ENCODE measurements at places on chromosomes 2 and 18.

DNA sequence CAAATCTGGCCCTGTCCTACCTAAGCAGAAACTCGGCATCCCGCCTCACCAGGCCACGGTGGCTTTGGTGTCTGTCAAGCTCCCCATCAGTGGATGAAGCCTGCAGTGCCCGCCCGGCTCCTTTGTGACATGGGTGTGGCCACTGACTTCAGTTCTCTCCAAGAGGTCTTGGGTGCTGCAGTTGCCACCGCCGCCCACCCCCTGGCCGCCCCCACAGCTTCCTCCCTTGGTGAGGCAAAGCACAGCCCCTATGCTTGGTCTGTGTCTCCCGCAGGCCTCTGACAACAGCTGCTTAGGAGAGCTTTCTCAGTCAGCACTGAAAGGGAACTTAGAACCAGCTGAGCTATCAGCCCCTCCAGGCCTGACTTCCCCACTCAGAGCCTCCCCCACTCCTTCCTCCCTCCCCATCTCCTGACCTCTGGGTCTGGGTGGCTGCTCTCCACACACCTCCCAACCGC is 22.9 kb upstream of the GPR55 start:
- no peak for DNase-seq

- DNase-seq, result no peak
These were observed 3.2 kb downstream of the CD226 start for GRCh38 chr18:69944436-69944835.

DNA sequence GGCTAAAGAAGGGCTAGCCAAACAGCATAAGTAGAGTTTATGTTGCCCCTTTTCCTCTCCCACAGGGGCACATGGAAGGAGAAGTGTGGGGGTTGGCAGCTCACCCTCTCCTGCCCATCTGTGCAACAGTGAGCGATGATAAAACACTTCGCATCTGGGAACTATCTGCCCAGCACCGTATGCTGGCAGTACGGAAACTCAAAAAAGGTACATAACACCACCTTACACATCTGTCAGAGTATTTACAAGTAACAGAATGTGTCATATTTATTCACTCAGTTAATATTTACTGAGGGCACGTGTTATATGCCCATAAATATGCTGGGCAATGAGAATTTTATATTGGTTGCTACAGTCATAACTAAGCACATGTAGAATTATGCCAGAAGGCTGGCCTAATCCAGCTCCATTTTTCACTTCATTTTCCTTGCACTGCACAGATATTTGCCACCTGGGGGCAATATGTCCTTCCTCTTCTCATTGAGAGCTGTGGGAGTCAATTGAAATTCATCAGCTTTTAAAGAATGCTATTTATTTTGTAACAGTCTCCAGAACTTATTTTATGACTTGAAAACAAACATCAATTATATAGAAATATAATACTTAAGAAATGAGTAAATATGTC is 150.6 kb downstream of the RTN4 start:
- no peak for DNase-seq

DNA sequence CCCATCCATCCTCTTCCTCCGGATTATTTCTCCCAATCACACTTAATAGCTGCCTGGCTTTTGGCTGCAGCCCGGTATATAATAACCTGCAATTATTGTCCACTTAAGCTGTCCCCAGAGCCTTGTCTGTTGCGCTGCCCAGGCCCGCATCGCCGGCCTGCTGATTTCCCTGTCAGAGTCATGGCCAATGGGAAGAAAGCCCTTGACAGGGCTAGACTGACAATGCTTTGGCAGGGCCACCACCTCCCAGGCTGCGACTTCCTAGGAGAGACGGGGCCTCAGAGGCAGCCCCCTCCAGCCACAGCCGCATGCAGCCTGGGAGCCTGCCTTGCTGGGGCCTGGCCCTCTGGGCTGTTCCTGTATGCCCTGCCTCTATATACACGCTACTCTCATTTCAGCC is 10.0 kb upstream of the CELF4 start:
- DNase-seq, result no peak

DNA sequence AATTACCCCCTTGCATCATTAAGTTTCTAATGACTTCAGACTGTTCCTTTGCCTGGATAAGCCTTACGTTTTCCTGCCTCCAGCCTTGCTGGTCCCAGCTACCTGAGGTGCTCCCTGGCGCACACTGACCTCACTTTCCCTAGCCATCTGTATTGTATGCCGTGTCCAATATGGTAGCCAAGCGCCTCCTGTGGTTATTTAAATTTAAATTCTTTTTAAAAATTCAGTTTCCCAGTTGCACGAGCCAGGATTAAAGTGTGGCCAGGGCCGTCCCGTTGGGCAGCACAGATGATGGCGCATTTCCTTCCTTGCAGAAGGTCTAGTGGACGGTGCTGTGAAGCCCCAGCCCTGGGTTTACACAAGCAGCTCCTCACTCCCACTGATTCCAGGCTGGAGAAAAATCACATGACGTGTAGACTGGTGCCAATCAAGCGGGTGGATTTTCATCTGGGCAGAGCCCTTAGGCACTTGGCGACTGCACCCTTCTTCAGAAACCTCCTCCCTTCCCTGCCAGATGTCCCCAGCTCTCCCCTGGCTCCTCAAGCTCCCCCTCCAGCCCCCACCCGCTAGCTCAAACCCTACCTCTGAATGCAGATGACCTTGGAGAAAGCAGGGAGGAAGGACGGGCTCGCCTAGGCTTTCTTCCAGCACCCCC is 33.9 kb downstream of the ACKR3 start:
- DNase-seq, result no peak

DNA sequence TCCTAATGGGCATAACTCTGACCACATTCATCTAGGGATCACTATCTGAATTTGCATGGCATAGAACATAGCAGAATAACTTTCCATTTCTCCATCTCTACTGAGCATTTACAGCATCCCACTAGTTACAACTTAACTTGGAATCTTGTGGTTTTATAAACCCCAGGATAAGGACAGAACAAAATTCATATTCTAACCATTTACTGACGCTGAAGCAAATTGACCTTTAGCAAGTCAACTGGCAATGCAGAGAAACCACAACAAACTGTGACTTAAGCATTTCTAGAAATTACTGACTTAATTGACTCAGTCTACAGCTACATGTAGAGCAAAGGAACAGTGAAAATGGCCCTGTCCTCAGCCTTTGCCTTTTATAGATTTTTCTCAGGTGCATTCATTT is 61.2 kb downstream of the DCC start:
- DNase-seq, result no peak

DNA sequence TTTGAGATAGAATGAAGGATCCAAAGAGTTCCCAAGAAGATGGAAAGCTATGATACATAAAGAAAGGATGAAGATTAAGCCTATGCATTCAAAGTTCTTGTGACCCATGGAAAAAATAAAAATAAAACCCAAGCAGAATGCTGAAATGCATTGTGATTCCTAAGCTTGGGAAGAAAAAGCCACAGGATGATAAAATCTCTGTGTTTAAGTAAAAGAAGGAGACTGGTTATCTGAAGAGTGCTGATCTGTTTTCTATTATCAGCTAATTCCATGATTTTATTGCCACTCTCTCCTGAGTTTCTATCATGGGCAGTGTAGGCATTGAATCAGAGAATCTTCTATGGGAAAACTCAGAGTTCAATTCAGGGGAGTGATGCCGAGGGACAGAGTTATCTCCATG is 103.1 kb upstream of the LTBP1 start:
- DNase-seq, result no peak

GRCh38 chr2:105134081-105134480 is 96.2 kb downstream of the MRPS9 start:
- DNase-seq, result no peak

DNA sequence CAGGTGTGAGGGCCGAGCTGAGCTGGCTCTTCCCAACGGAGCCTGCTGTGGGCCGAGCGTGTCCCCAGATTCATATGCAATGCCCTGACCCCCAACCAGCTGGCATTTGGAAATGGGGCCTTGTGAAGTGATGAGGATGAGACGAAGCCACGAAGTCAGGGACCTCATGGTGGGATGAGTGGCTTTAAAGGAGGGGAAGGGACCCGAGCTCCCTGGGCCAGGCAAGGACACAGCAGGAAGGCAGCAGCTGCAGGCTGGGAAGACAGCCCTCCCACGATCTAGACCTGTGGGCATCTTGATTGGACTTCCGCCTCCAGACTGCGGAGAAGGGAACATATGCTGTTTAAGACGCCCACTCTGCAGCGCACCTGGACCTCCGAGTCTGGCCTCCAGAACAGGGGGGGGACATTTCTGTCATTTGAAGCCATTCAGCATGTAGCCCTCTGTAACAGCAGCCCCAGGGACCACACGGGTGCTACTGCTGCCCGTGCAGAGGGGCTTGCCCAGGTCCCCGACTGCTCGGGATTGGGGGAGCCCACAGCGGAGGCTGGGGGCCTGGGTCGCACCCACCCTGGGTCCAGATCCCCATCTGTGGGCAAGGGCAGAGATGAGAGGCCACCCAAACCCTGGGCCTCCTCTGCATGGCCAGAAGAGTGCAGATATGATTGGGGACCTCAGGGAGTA is 27.2 kb downstream of the KIF1A start:
- no peak for DNase-seq

GRCh38 chr2:213279971-213280370 is 4.3 kb upstream of the SPAG16 start:
- DNase-seq, result no peak

DNA sequence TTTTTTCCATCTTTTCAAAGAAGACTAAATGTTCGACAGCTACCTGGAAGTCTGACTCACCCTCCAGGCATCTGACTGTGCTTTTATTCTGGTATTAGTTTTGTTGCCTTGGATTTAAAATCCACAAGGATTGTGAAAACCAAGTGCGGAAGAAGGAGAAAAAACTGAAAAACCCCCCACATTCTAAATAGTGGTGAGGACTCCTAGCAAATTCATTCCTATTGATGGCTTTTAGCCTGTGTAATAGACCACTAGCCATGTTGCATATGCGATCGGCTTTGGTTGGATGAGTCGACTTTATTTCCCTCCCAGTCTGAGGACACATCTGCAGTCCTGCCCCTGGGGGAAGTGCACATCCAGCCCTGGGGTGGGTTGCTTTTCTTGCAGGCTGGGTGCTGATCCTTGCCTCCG is 16.9 kb downstream of the LDLRAD4 start:
- DNase-seq, result no peak

- DNase-seq, result no peak
These were observed 3.4 kb upstream of the ADD2 start for GRCh38 chr2:70771446-70771845.
